ENCODE measurements at places on chromosomes 2 and 18.

- DNase-seq, result peak; percentile 75
Measured at GRCh38 chr2:26355038-26355995, 8.7 kb upstream of the ADGRF3 start.

- DNase-seq, result peak; percentile 68
Measured at GRCh38 chr2:176283291-176284068, 14.2 kb downstream of the MTX2 start.

GRCh38 chr18:62242955-62243354, 55.9 kb downstream of the RELCH start:
- DNase-seq, result no peak

GRCh38 chr2:152165780-152166179, 9.8 kb downstream of the STAM2 start:
- DNase-seq, result peak; percentile 5

- no peak for DNase-seq
Measured at GRCh38 chr2:46275995-46276394, 21.2 kb upstream of the EPAS1 start.

DNA sequence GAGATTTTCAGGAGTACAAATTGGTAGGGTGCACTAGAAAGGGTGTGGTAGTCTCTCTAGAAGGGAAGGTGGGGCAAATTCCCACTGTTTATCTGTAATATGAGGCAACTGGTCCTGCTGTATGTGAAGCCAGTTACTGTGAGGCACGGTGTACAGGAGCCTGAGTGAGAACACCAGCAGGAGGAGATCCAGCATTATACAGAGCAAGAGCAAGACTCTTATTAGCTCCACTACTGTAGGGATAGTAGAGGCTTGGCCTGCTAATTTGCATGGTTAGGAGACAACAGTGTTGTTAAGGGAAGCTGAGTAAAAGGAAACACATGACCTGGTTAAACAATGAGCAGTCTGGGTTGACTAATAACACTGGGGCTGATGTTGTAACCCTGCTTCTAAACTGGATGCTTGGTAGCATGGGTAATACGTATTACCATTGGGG, 76.3 kb upstream of the WDSUB1 start:
- peak; percentile 94 for DNase-seq

DNA sequence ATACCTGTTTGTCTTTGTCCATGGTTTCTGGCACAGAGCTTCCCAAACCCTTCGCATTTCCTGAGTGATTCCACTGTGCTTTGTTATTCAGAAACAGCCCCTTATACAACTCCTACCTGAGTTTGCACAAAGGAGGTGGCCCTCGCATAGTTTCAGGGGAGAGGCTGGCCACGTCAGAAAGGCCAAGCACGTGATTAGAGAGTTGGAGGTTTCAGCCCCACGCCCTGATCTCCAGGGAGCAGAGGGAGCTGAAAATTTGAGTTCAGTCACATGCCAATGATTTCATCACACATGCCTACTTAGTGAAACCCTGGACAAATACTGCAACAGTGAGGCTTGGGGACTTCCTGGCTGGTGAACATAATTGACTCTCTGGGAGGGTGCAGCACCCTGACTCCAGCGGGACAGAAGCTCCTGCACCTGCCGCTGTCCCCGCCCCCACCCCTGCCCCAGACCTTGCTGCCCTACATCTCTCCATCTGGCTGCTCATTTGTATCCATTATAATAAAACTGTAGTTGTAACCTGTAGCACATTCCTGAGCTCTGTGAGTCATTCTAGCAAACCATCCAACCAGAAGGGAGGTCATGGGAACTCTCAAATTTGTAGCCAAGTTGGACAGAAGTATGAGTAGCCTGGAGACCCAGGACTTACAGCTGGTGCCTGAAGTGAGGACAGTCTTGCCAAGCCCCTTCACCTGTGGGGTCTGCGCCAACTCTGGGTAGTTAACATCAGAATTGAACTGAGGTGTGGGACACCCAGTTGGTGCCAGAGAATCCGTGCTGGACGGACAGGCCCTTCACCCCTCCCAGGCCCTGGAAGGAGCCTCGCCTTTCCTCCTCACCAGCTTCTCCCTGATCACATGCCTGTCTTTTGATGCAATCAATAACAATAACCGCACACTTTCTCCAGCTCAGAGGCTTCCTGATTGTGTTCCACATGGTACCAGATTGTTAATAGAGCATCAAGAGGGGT, 224.3 kb downstream of the ANAPC1 start:
- peak; percentile 99 for DNase-seq

- DNase-seq, result peak; percentile 51
Measured at GRCh38 chr2:202278036-202278760, 12.6 kb downstream of the NOP58 start.

DNA sequence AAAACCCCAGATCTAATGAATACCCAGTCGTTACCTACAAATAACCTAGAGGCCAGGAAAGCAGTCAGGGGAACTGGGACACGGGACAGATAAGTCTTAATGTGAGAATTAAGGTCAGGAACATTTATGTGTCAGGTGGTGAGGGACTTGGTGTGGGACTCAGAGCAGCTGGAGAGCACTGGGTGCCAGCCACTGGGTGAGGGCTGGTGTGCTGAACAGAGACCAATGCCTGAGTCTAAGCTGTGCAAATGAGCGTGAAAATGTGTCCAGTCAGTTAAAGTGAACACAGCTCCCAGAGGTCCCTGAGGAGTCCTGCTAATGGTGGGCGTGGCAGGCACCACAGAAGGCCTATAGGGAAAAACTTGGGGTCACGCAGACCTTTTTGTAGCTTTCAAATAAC, 225.9 kb downstream of the C1D start:
- no peak for DNase-seq
